ENCODE measurements at places on chromosomes 3 and 15.
A peak's percentile ranks its signal among the peaks of the same experiment; 100 is the strongest.

GRCh38 chr15:73346735-73347312 lies 21.9 kb downstream of the HCN4 start:
- peak; percentile 78 for DNase-seq

- peak; percentile 14 for DNase-seq
Observed at GRCh38 chr3:12138044-12138443, 20.7 kb downstream of the TIMP4 start.

DNA sequence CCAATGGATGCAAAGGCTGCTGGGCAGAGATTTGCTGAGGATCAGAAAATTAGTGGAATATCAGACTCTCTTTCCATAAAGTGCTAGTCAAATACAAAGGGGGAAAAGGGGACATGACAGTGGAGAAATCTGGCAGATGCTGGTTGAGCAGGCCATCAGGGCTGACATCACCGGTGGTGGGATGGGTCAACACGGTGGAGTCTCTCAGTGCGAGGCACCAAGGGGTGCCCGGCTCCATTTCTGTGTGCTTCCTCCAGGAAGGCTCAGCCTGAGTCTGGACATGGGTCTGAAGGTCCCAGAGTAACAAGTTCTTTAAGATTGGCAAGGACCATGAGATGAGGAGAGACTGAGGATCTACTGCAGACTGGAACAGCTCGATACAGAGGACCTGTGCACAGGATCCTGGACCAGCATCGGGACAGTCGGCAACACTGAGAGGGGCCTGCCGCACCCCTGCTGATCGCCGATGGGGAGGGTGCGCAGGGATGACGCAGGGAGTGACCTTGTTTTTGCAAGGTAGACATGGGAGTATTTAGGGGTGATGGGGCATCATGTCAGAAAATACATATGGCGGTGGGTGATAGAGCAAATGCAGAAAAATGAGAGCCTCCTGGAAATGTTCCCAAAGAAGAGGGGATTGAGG lies 92.7 kb downstream of the SEC22A start:
- DNase-seq = no peak

DNA sequence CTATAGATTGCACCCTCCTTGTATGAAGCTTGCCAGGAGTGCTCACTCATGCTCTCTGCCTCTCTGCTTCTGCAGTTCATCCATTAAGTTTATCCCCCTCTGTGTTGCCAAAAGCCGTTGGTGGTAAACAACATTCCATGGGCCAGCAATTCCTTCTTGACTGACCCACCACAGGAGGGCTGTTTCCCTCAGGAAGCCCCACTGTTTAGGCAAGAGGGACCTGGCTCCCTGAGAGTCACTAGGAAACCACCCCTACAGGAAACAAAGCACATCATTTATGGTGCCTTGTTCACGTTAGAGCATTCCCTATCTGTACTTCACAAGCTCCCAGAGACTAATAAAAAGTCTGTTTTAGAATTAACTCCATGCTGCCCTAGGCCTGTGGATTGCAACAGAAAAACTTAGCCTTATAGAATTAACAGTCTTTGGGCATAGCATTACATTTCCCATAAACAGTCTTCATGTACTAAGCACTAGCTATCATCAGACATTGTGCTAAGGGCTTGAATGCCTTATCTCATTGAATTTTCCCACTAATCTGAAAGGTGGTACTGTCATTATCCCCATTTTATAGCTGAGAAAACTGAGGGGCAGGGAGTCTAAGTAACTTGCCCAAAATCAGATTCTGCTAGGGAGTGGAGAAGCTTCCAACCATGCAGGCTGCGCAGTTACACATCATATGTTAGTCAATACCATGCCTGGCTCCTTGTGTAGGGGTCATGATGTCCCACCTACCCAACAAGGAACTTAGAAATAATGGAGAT lies 149.9 kb downstream of the SHQ1 start:
- DNase-seq = no peak

DNA sequence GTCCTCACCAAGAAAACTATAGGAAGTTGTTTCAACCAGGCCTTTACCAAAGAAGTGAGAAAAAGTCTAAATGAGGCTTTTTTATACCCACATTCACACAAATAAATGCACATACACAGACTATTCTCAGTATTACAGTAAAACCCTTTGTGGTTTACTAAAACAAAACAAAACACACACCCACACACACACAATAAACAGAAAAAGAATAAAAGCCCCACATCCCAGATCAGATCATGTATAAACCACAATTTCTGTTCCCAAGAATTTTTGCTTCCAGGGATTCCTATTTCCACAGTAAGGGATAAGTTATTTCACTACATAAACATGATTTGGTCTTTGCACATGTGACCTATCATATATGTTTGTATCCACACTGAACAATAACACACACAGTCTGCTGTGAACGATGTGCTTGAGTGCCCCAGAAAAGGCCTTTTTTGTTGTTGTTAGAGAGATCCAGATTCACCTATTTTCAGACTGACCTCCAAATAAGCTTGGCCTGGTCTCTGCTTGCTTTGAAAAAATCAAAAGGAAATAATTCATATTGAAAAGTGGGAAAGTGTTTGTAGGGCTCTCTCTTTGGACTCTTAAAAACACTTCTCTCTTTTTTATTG lies 283.4 kb upstream of the ATP11B start:
- no peak for DNase-seq

DNA sequence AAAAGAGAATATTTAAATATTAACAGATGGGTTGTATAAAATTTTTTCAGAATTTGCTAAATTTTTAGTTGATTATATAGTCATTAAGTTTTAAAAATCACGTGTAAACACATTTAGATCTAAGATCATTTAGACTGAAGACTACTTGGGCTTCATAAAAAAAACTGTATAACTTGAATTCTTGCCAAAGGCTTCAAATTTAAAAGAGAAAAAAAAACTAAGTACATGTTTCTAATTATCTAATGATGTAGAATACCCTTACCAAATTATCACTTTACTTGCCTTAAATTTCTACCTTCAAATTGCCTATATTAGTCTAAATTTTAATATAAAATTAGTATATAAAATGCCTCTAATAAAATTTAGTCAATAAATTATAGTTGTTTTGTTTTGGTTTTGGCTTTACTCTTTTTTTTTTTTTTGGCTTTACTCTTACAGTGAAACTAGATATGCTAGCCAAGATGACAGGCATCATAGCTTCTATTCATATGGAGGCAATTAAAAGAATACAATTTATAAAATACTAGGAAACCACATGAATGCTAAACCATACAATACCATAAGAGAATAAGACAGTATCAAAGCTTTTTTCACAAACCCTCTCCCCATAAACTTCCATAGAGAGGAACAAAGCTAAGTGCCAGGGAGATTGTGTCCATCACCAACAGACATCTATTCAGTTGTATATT lies 183.1 kb upstream of the KCNMB2 start:
- no peak for DNase-seq

- DNase-seq = no peak
Observed at GRCh38 chr15:85691350-85692240, 103.1 kb downstream of the KLHL25 start.

- no peak for DNase-seq
Observed at GRCh38 chr3:85737846-85738245, 779.1 kb downstream of the CADM2 start.

DNA sequence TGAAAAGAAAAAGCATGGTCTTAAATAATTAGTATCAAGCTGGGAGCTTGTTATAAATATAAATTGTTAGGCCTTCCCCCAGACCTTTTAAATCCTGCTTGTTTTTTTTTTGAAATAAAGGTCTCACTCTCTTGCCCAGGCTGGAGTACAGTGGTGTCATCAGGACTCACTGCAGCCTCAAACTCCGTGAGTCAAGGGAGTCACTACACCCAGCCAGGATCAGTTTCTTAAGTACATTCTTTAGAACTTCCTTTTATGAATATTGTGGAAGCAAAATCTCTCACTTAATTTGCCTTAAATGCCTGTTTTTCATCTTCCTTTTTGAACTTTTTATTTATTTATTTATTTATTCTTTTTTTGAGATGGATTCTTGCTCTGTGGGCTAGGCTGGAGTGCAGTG lies 20.8 kb upstream of the DENND4A start:
- no peak for DNase-seq

DNA sequence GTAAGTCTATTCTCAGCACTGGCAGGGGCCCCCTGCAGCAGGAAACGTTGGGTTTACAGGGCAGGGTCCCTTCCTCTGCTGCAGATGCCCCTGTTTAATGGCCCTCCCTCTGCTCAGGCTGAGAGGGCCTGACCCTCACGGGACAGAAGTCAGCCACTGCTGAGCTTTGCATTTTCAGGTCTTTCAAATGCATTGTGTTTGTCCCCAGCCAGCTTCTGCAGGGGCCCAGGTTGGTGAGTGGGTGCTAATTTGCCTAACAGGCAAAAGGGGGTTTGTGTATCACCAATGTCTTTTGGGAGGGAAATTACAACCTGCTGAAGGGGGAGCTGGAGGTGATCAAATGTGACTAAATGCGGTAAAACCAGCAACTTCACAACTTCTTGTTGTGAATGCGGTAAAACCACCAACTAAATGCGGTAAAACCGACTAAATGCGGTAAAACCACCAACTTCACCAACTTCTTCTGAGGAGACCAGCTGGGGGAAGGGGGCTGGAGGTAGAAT lies 44.8 kb upstream of the UBE2E1 start:
- DNase-seq = no peak

- DNase-seq = no peak
Observed at GRCh38 chr3:58502872-58503271, 11.0 kb downstream of the KCTD6 start.

All from HTR-8/SVneo (cell line).